NCI-H226 (cell line): ENCODE measurements at places on chromosomes 6 and 20.

GRCh38 chr20:23753589-23753988 is 2.9 kb upstream of the CST1 start:
- DNase-seq, result no peak

- DNase-seq, result no peak
Measured at GRCh38 chr20:3126527-3126859, 33.2 kb downstream of the FASTKD5 start.

- DNase-seq, result no peak
Measured at GRCh38 chr20:59564171-59564570, 40.2 kb upstream of the PHACTR3 start.

GRCh38 chr20:15289337-15289736 is 951.9 kb upstream of the FLRT3 start:
- DNase-seq, result no peak

- DNase-seq, result peak; percentile 98
Measured at GRCh38 chr20:33810885-33811775, at the start of gene CHMP4B. TSS of gene CHMP4B (plus strand) at chr20:33811348. CDS start at chr20:33811469, 121 bp downstream.

- DNase-seq, result no peak
Measured at GRCh38 chr20:40948465-40949267, 80.0 kb upstream of the TOP1 start.

DNA sequence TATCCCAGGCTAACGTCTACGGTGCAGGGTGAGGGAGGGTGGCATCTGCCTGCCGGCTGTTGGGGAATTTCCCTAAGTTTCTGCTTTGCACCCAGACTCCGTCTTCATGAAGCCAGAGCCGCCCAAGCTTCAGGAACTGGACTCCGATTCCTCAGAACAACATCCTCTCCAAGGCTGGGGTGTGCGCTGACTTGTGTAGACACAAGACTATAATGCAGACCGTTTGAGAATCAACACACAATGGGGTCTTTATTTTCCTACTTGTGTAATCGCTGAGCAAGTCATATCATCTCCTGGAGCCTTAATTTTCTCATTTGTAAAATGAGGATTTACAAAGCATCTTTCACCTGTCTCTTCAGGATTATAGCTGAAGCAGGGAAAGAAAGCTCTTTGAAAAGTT is 160.5 kb upstream of the AGPAT4 start:
- no peak for DNase-seq

- no peak for DNase-seq
Measured at GRCh38 chr6:105902401-105903031, 183.6 kb upstream of the PRDM1 start.
